Glutamatergic neuron (in vitro differentiated cells): ENCODE measurements at places on chromosomes 12 and 14. TPM values are rescaled to one million over a fixed set of nuclear protein-coding genes. Genes with fewer than 3 reads are reported as not detected.

DNA sequence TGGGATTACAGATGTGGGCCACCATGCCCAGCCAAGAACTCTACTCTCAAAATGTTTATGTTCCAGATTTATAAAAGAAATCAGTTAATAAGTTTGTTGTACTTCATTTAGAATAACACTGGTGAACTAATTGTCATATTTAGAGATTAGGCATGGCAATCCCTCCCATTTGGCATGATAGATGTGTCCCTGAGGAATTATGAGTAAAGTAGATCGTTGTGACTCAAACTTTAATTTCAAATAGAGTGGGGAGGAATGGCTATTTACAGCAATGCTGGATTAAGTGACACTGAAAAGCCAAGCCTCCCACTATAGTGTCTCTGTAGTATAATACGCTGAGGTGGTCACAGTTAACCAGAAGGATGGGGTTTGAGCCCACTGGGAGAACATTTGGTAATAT lies 39.3 kb upstream of the RTRAF start:
- H3K27me3 ChIP-seq = no peaks in the 10 kb centered on the region
- H3K4me1 ChIP-seq = no peaks in the 10 kb centered on the region
- H3K27ac ChIP-seq = no peak overlapping the region
- no peak for DNase-seq

DNA sequence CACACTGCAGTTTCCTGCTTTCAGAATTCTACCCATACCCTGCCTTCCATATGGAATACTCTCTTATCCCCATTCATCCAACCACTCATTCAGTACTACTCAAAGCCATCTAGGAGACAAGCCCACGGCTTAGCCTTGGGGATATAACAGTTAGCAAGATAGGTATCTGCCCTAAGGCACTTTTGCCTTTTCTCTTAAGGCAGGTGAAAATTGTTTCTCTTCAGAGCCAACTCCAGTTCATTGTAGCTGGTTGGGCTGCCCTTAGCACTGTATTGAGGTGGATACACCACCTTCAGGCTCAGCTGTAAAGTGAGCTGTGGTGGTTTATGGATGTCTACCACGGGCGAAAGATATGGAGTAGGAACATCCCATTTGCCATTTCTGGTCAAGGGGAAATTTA lies 729.7 kb upstream of the TBX3 start:
- no peak overlapping the region for H3K4me3 ChIP-seq
- no peak overlapping the region for H3K27ac ChIP-seq
- no peaks in the 10 kb centered on the region for H3K36me3 ChIP-seq
- no peak for DNase-seq

Gene TMEM119
- total RNA-seq = 0.15 TPM

DNA sequence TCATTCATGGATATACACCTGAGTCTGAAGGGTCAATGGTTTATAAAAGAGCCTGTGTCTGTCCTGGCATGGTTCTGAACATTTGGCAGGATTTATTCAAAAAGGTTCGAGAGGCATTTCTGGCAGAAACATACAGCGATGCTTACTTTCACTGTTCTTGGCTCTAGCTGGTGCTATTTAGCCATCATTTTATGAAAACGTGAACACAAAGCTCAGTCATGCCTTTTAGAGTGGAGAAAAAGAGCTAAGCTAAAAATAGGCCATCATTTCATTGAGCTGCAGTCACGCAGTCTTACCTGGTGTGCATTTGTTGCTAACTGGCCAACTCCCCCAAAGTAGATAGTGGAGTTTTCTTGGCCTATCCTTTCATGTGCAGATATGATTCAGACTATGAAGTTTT lies 1209.5 kb downstream of the SLC16A7 start:
- no peaks in the 10 kb centered on the region for H3K4me1 ChIP-seq
- H3K36me3 ChIP-seq = no peaks in the 10 kb centered on the region
- no peak overlapping the region for H3K4me3 ChIP-seq
- no peaks in the 10 kb centered on the region for H3K27me3 ChIP-seq

GRCh38 chr14:98069712-98070171 lies 1202.3 kb downstream of the BCL11B start:
- no peak for DNase-seq
- H3K27me3 ChIP-seq = no peaks in the 10 kb centered on the region
- H3K4me1 ChIP-seq = no peaks in the 10 kb centered on the region
- H3K36me3 ChIP-seq = no peaks in the 10 kb centered on the region
- H3K27ac ChIP-seq = no peak overlapping the region

- peaks cover 1% of the 10 kb centered on the region for H3K36me3 ChIP-seq
- H3K27me3 ChIP-seq = peaks cover 4% of the 10 kb centered on the region
- no peak overlapping the region for H3K27ac ChIP-seq
- no peak overlapping the region for H3K4me3 ChIP-seq
- no peak for DNase-seq
Measured at GRCh38 chr12:122820838-122821271, 14.4 kb upstream of the HIP1R start.

Gene GLIPR1L1
- total RNA-seq = not detected

Gene TAPBPL
- 0.96 TPM for total RNA-seq

DNA sequence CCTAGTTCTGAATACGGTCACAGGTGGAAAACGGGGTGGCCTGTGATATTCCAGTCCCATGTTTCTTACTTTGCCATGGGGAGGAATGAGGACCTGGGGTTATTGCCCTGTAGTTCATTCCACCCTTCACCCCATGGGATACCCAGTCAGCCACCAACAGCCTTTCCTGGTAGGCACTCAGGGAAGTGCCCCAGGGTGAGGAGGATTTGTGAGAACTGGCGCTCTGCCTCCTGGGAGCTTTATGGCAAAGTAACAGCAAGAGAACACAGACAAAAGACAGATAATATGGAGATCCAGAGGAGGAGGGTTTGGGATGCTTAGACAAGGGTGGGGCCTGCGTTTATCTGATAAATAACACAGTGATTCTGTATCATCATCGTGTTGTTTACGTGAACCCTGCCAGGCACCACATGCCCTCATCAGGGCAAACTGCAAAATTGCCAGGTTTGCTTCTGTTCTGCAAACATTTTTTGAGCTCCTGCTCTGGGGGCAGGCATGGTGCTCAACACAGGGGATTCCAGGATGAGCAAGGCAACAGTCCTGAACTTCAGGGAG lies 223.5 kb downstream of the SLC41A2 start:
- H3K36me3 ChIP-seq = no peaks in the 10 kb centered on the region
- no peak overlapping the region for H3K27ac ChIP-seq
- H3K4me3 ChIP-seq = no peak overlapping the region

Gene CCDC175
- total RNA-seq = not detected

- DNase-seq = no peak
- H3K27ac ChIP-seq = no peak overlapping the region
- no peak overlapping the region for H3K4me3 ChIP-seq
- H3K36me3 ChIP-seq = peaks cover 5% of the 10 kb centered on the region
- H3K4me1 ChIP-seq = no peaks in the 10 kb centered on the region
- peaks cover 6% of the 10 kb centered on the region for H3K27me3 ChIP-seq
Measured at GRCh38 chr12:6303071-6303470, 7.4 kb upstream of the PLEKHG6 start.

- H3K4me1 ChIP-seq = peaks cover 58% of the 10 kb centered on the region
- H3K36me3 ChIP-seq = no peaks in the 10 kb centered on the region
- H3K27ac ChIP-seq = peak overlapping the region; percentile 99
- no peak for DNase-seq
Measured at GRCh38 chr14:77043177-77043983, 14.9 kb upstream of the IRF2BPL start.

Gene TTC8
- total RNA-seq = 7.6 TPM

DNA sequence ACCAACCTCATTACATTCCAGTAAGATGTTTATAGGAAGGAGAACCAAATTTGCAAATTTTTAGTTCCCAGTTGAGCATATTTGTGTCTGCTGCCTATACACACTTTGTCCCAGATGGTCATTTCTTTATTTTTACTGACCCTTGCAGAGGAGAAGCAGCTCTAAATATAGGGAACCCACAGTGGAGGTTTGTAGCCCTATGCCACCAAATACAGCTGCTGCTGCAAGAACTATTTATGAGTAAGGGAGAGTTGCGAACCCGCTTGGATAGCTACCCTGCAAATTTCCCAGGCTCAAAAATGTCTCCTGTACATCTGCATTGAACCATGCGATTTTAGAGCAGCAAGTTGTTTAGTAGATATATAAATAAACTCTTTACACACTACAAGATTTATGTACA lies 48.2 kb downstream of the NAV3 start:
- H3K4me3 ChIP-seq = no peak overlapping the region
- no peak for DNase-seq
- H3K27me3 ChIP-seq = peaks cover 2% of the 10 kb centered on the region
- no peaks in the 10 kb centered on the region for H3K4me1 ChIP-seq
- no peaks in the 10 kb centered on the region for H3K36me3 ChIP-seq

Gene MIPOL1
- total RNA-seq = 14.5 TPM
